T-helper 22 cell (primary cell): ENCODE measurements at places on chromosomes 3 and 15.
A peak's percentile ranks its signal among the peaks of the same experiment; 100 is the strongest.

DNA sequence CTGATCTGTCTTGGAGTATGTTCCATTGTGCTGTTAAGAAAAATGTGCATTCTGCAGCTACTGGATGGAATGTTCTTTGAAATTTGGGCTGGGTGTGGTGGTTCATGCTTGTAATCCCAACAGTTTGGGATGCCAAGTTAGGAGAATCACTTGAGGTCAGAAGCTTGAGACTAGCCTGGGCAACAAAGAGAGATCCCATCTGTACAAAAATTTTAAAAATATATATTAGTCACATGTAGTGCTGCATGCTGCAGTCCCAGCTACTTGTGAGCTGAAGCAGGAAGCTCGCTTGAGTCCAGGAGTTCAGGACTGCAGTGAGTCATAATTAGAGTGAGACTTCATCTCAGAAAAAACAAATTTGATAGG is 62.8 kb upstream of the PLSCR4 start:
- DNase-seq, result no peak

- DNase-seq, result peak; percentile 25
Observed at GRCh38 chr3:119579366-119580066, at the start of gene ADPRH. Gene ADPRH (plus strand): TSS chr3:119579492. CDS start chr3:119582170, 2,678 bp downstream.

- DNase-seq, result no peak
Observed at GRCh38 chr3:11542551-11542950, 101.2 kb downstream of the VGLL4 start.

- peak; percentile 86 for DNase-seq
Observed at GRCh38 chr15:64894395-64895056, 17.2 kb upstream of the ANKDD1A start.

DNA sequence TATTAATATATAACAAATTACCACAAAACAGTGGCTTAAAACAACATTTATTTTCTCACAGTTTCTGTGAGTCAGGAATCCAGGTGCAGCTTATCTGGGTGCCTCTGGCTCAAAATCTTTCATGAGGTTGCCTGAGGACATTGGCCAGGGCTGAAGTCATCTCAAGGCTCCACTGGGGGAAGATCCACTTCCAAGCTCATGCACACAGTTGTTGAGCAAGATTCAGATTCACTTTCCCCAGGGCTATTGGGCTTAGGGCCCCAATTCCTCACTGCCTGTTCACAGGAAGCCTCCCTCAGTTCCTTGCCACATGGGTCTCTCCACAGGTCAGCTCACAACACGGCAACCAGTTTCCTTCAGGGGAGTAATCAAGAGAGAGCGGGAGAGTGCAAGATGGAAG is 35.0 kb downstream of the RFTN1 start:
- no peak for DNase-seq
